Retina (tissue), 1 donor: ENCODE measurements at places on chromosomes 7 and 10.

DNA sequence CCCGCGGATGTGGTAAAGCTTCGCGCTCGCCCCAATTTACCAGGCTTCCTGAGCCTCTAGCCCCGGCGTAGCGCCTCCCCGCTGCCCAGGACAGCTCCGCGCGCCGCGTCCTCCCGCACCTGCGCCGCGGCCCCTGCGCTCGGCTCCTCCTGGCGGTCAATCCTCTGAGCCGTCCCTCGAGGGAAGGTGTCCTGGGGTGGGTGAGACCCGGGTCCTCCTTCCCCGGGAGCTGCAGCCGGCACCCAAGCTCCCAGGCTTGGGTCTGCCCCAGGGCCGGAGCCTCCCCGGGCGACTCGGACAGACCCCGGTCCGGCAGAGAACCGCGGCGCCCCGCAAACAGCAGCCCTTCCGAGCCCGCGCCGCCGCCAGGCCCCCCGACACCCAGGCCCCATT is 512 bp downstream of the OSBPL3 start:
- peak; percentile 86 for DNase-seq

DNA sequence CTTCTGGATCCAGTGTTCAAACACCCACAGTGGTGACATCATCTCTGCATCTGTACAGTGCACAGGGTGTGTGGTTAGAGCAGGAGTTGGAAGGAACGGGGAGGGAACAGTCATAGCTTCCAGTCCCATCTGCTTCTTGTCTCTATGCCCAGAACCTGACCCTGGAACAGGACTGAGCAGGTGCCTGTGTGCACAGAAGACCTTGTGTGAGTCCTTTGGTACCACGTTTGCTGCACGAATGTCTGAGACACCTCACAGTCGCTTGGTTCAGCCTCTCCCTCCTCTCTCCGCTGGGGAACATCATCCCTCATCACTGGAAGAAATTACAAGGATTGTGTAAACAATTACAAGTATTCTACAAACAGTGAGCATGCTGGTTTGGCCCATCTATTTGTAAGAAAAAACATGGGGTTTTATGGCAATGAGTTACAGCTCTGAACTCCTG is 243.0 kb upstream of the KLF6 start:
- no peak for DNase-seq

- no peak for DNase-seq
Observed at GRCh38 chr10:132446661-132447445, 49.9 kb downstream of the PWWP2B start.

DNA sequence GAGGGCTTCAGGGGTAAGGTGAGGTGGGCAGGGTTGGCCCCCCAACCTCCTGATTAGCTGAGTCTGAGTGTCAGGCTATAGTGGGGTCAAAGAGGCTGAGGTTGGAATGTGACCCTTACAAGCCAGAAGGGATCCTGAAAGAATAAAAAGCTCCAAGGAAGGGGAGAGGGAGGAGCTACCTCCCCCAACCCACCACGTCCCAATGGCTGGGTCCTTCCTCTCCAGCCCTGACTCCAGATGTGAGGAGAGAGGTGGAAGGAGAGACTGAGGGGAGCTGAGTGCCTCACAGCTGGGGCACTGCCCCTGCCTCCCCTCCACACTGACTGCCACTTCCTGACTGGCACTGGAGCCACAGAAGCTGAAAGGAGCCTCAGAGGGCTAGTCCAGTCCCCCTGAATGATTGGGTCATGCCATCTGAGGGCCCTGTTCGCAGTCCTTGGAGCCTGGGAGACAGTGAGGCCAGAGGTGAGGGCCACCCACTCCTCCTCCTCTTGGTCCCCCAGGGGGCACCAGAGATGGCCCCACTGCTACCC is 20.6 kb downstream of the IMPDH1 start:
- no peak for DNase-seq

- no peak for DNase-seq
Observed at GRCh38 chr10:68364101-68364886, 31.6 kb upstream of the PBLD start.
